ENCODE measurements at places on chromosomes 1 and 21.

DNA sequence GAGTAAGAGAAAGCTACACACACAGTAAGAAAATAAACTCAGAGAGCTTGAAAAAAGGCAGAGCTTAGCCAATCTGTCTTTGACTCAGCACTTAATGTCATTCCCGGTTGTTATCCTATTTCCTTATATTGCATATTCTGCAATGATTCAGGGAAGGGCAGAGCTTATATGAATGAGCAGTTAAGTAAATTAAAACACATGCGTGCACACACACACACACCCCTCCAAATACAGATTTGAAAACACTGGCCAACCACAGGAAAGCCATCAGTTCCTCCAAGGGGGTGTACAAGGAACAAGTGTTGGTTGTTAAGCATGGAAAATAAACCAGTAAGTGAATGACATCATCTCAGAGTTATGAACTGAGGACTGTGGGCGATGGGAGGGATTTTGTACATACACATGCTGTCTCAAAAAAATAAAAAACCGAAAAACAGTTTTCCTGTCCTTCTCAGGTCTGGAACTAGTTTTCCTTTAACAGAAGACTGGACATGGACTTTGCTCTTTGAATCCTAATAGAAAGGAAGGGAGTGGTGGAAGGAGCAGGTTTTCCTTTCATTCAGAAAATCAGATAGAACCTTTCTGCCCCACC lies 1.0 kb downstream of the IQGAP3 start:
- no peak for DNase-seq

GRCh38 chr1:173353350-173353749 lies 123.8 kb upstream of the PRDX6 start:
- no peak for DNase-seq

GRCh38 chr1:9651220-9651564 lies 339 bp upstream of the PIK3CD start:
- DNase-seq = no peak

GRCh38 chr1:56152635-56153034 lies 426.7 kb downstream of the PLPP3 start:
- DNase-seq = no peak

All from activated CD4-positive, alpha-beta T cell treated with anti-CD3 and anti-CD28 coated beads, Interleukin-2, amount 50 U/mL, for 48 hours (primary cell).